ENCODE measurements at places on chromosomes 1 and 21.

DNA sequence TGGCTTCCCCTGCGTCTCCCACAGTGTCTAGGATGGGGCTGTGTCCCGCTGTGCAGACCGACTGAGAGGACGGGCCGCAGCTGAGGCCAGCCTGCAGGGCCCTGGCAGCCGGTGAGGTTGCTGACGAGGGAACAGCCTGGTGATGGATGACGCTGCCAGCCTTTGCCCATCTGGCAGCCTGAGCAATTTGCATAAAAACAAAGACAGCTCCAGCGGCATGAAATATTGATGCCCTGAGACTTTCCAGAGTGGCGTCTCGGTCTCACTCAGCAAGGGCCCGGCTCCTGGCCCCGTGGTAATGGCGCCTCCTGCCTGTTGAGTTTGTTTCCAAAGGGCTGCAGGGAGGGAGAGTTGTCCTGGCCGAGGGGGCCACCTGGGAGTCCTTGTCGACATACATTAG, 19.1 kb upstream of the KCNA10 start:
- no peak for DNase-seq

DNA sequence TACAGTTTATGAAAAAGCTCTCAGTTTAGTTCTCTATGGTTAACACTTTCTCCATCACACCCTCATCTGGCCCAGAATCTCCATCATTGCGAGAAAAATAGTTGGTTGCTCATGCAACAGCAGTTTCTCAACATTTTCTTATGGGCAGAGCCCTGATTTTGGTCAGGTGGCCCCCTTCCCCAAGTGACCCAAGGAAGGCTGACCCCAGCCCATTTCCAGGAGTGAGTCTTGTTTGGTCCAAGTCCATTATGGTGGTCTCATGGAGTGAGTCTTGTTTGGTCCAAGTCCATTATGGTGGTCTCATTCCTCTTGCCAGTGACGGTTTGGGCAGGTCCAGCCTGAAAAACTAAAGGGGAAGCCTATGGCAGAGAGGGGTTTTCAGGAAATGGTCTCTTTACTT, 1.5 kb upstream of the TRIM62 start:
- DNase-seq: no peak

DNA sequence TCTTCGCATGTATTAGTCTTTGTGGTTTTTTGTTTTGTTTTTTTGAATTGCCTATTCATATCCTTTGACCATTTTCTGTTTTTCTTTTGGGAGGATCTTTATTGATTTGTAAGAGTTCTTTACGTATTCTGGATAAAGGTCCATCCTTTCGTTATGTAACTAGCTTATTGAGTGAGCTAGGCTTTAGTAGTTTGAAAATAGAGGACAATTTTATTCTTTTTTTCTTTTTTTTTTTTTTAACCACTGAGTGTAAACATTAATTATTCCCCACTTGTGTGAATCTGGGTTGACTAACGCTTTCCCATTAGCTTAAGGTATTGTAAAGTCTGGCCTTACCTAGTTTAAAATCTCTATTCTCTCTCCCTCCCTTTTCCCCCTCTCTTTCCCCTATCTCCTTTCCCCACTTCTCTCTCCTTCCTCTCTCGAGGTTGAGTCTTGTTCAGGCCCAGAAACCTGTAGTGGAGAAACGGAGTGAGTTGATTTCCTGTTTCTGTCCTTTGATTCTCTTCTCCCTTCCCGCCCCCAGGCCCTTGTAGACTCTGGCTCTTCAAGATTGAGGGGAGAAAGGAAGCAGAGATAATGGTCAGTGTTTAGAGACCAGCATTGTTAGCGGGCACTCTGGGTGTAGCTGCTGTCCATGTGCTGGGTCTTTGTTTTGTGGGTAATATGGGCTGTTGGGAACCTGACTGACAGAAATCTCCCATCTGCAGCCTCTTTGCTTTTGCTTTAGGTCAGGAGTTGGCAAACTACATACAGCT, 1.5 kb downstream of the MORC3 start:
- peak; percentile 12 for DNase-seq

DNA sequence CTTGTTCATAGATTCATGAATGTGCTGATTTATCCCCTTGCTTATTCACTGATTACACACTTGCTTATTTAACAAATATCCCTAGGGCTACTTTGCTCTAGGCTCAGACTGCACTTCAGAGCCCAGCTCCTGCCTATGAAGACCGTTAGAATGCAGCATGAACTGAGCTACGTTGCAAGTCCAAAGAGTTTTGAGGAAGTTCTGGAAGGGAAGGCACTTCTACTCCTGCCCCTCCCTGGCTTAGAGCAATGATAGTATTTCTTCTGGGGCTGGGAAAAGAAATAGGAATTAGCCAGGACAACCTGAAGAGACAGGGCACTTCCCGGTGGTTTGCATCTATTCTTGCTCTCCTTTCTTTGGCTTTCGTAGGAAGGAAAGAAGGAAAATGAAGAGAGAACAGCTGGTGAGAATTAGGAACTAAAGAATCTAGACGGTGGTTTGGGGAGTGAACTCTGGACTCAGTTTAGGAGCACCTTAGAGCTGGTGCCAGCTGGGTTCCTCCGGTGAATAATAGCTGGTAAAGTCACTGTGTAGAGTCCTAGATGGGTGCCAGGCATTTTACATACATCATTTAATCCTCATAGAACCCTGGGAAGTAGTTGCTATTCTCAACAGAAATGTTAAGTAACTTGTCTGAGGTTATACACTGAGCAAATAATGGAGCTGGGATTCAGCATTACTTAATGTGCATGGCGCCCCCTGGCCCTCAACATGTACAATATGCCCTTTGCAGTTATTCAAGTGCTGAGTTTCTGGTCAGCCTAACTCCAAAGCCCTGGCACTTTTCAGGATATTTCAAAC, 65.9 kb downstream of the NDUFS5 start:
- peak; percentile 51 for DNase-seq

GRCh38 chr1:43933386-43934100, at the start of gene ARTN:
ARTN (plus strand) TSS chr1:43933801; CDS start chr1:43935657, 1,856 bp downstream.
- DNase-seq: no peak

DNA sequence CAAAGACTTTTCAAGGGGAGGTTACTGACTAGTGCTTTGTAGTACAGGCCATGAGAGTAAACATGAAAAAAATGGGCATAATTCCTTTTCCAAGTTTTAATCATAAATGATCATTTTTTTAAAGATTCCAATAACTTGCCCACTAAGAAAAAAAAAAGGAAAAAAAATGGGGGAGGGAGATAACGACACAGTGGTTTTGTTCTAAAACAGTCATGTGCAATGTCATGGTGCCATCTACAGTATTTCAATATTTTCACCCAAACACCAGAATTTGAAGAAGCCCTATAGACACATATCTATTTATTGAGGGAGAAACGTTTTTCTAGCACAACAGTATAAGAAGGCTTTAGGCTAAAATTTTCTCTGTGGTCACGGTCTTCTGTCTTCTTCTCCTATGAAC, 250.2 kb downstream of the LTN1 start:
- DNase-seq: no peak

DNA sequence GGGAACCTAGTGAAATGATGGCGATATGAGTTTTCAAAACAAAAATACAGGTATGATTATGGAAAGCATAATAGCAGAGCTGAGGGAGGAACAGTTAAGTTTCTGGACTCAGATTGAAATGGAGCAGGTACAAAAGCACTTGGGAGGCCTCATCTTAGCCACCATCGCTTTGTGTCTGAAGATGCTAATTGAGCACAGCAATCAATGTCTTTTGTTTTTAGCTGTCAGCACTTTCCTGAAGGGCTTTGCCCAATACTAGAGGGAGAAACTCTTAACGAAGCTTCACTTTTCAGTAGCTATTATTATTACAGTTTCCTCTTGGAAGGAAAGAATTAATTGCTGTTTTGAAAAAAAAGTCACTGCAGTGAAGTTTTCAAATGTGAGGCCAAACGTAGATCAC, 348.7 kb downstream of the RWDD3 start:
- DNase-seq: no peak

DNA sequence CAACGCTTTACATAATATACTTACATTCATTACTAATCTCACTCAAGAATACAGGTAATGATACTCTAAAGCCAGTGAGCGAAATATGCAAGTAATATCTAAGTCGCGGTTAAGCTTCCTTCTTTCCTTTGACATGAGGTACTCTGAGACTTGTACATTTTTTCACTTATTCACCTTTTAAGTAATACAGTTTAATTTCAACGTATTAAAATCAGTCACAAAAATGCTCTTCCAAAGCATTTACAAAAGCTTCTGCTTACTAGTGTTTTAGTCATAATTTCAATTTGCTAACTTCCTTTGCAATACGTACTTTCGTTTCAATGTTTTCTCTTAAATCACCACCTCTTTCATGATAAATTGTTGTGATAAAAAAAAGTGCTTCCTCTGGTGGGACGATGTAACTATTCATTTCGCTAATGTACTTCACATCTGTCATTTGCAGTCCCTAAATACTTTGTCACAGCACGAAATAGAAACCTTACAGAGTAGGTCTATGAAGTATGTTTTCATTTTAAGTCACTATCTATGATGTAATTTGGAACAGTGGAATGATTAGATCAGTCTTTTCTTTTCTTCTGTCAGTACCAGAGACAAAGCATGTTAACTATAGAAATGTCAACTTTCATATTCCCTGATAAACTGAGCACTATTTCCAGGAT, 34.0 kb upstream of the ADGRL4 start:
- peak; percentile 74 for DNase-seq

DNA sequence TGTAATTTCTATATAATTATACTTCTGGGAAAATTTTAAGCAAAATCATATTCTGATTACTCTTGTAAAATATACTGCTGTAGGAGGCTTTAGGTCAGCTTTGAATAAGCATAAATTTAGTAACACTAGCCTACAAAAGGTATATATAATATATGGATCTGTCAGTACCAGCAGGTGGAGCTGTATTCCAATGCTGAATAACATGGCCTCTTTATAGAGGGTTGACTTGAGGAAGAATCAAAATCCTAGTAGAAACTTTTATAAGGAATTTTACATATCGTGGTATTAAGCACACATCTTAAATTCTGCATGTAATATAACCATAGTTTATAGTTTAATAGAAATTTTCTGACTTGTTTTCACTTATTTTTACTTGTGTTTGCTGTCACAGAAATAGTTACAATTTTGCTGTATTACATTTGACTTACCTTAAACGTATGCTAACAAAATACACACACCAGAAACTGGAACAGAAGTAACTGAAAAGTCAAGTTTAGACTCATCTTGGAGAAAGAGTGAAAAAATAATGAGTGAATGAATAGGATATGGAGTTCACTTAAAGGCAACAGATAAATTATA, 79.3 kb downstream of the HMCN1 start:
- peak; percentile 41 for DNase-seq

- peak; percentile 75 for DNase-seq
These were observed 178.0 kb downstream of the HIVEP3 start for GRCh38 chr1:41740630-41741239.

GRCh38 chr21:46100020-46100419, 2.1 kb downstream of the COL6A2 start:
- no peak for DNase-seq

GRCh38 chr1:27116232-27116631, 38.7 kb downstream of the SLC9A1 start:
- DNase-seq: no peak

- no peak for DNase-seq
These were observed 124.4 kb upstream of the IRF2BP2 start for GRCh38 chr1:234734412-234734835.

GRCh38 chr21:32613436-32614043, 1.4 kb upstream of the CFAP298 start:
- no peak for DNase-seq

- DNase-seq: no peak
These were observed 2.0 kb downstream of the PSEN2 start for GRCh38 chr1:226872437-226872836.

DNA sequence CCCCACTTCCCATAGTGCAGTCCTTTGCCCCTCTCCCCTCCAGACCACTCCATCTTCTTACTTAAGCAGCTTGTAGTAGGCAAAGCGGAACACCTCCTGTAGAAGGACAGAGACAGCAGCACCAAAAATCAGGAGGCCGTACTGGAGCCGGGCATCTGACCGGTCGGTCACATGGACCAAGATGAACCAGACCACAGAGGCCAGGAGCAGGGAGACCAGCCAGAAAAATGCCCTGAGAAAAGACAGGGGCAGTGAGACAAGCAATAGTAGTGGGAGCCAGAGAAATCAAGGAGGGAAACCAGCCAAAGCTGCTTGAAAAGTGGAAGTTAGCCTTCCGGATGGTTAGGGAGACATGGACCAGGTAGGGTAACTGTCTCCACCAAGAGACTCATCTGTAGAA, 920 bp downstream of the APH1A start:
- DNase-seq: no peak

GRCh38 chr1:226400519-226401354, 7.2 kb downstream of the PARP1 start:
- DNase-seq: no peak

- DNase-seq: no peak
These were observed 130.6 kb downstream of the MRPS6 start for GRCh38 chr21:34203851-34204420.

DNA sequence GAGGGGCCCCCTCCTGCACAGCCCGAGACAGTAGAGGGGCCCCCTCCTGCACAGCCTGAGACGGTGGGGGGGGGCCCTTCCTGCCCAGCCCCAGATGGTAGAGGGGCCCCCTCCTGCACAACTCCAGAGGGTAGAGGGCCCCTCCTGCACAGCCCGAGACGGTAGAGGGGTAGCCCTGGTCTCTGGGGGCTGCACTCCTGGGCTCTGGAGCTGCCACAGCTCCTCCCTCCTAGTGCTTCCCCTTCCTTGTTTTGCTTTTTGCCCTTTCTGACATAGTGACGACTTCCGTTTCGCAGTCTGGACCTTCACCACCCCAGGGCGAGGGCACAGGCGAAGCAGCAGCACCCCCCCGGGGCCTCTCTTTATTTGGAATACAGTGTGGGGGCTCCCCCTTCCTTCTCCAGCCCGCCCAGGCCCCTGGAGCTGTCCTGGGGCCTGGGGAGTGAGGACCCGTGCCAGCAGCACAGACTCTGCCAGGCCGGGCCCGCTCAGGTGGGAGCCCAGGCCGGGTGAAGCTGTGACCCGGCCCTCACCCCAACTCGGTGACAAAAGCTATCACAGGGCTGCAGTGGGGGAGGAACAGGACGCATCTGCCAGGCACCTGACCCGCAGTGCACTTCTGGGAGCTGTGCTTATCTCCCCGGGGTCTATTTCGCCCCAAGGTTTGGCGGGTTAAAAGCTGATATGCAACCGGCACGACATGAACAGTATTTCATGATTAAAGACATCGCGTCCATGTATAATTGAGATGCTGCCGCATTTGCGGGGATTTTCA, 1.1 kb upstream of the PRXL2B start:
- DNase-seq: peak; percentile 77

- DNase-seq: no peak
These were observed 66.5 kb downstream of the TSEN15 start for GRCh38 chr1:184118046-184118445.

DNA sequence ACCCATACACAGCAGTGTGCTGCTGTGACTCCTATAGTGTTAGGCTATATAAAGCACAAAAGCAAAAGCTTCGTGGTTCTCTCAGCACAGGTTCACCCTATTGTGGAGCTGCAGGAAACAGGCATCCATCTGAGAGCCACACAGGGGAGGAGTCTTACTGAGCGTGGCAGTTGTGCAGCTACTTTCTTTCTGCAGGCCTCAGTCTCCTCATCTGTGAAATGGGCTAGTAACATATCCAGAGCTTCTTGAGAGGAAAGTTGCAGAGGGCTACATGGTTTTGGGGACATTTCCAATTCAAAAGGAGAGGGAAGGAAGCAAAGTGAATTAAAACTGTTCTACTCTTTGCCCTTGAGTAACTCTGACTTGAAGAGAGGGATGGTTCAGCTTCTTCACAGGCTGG, 142.0 kb downstream of the FOXD2 start:
- no peak for DNase-seq

- DNase-seq: no peak
These were observed 23.2 kb upstream of the CNIH3 start for GRCh38 chr1:224592636-224593582.

- no peak for DNase-seq
These were observed 3.1 kb downstream of the EVA1B start for GRCh38 chr1:36320291-36320761.

All from activated CD4-positive, alpha-beta T cell treated with anti-CD3 and anti-CD28 coated beads, Interleukin-2, amount 50 U/mL, for 16 hours (primary cell).